ENCODE measurements at places on chromosomes 13 and 19.

DNA sequence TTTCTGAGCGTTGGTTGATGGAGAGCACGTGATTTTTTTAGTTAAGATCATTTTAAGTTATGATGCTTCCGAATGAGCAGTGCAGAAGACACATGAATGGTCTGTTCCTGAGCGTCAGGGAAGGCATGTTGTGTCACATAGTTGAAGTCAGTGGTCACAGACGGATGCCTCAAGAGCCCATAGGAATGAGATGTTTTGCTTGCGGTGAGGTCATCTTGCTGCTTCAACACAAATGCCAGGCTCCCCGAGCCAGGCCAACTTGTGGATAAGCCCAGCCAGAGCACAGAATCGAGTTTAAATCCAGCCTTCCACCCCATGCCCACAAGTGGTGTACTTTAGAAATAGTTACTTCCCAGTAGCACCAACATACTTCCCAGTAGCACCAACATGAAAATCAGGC, 5.4 kb downstream of the UPF3A start:
- DNase-seq: no peak

DNA sequence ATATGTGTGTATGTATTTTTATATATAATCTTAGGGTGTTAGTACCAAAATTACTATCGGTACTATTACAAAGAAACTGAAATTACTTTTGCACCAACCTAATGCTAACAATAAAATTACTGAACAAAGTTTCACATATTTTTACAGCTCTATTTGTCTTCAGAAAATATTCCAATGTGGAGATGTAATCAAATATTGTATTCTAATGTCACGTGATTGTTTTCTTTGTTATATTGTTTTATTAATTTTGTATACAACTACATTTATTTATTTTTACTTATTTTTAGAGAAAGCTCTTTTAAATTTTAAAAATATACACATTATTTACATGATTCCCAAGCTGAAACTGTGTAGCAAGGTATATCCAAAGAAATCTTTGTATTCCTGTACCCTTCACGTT, 227.1 kb upstream of the KLF12 start:
- no peak for DNase-seq

DNA sequence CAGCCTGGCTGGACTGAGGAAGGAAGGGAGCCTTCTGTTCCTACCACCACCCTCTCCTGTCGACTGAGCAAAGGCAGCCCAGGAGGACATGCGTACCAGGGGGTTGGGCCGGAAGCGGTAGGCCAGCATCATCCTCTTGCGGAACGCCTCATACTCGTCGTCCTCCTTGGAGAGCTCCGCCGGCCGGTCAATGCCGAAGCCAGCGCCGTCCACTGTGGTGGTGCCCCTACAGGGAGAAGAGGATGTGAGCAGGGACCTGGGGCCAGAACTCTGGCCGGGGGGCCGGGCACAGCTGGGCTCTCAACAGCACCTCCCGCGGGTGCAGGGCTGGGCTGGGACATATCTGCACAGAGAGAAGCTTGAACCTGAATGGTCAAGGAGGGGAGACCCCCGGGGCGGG, 3.8 kb upstream of the TM6SF2 start:
- DNase-seq: no peak

DNA sequence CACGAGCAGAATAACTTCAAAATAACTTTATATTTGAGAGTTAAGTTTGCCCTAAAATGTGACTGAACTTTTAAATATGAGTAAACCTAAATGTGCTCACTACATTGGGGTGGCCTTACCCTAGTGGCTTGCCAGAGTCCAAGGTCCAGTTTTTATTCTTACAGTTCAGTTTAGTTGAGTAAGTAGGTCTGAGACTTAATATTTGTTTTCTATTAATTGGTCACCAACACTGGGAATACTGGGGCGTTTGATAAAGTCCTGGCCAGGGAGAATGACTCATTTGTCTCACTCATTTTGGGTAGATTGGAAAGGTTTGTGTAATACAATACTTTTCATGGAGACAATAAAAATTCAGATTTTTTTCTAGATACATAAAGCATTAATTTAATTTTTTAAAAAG, 127.8 kb upstream of the SPATA13 start:
- DNase-seq: no peak

GRCh38 chr13:98293103-98293502, 116.0 kb upstream of the RNF113B start:
- DNase-seq: no peak

DNA sequence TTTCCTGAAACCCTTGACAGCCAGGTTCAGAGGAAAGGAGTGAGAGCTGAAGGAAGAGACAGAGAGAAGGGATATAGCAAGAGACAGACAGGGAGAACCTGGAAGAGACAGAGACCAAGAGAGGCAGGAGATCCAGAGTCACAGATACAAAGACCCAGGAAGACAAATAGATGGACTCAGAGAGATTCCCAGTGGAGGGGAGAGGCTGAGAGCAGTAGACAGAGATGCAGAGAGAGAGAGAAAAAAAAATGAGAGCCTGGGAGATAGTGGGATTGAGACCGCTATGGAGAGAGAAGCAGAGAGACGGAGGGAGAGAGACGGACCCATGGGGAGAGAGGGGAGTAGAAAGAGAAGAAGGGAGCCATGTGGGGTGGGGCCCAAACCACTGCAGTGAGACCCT, 763 bp downstream of the FXYD7 start:
- no peak for DNase-seq

DNA sequence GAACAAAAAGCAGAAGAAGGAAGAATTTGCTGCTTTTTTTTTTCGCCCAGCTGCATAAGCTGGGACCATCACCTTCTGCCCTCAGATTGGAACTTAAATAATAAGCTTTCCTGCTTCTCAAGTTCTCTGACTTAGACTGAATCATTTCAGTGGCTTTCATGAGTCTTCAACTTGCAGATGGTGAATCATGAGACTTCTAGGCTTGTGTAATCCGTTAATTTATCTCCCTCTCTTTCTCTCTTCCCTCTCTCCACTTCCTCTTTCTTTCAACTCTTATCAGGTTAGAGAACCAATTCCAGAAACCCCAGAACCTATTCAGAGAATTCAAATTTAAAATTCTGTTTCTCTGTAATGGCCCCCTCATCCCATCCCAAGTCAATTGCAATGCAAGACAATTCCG, 1153.7 kb downstream of the PCDH9 start:
- DNase-seq: no peak

GRCh38 chr13:29024783-29025182, 204.6 kb downstream of the MTUS2 start:
- DNase-seq: no peak

DNA sequence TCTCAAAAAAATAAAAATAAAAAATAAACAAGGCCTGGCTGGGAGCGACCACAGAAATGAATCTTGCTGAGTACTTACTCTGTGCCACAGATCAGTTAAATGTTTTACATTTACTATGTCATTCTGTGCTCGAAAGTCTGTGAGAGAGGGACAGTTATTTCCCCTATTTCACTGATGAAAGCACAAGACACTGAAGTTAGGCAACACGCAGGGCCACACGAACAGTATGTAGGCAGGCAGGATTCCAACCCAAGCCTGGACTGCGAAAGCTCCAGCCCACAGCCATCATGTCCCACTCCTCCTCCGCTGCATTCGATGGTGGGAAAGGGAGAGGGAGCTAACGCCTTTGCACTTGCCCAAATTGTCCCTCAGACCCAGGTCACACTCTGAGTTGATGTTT, 34.2 kb downstream of the RUBCNL start:
- DNase-seq: no peak

DNA sequence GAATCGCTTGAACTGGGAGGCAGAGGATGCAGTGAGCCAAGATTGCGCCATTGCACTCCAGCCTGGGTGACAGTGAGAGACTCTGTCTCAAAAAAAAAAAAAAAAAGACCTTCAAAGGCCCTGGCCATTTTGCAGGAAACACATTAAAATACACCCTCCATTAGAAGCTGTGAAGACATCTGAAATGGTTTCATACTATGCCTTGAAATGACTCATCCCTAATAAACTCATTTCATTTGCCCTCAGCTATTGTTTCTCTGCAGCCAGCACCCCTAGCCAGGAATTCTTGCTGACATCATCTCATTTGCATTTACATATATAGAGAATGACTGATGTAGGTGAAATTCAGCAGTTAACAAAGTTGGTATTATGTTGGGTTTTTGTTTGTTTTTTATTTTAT, 8.7 kb downstream of the EML2 start:
- DNase-seq: no peak

DNA sequence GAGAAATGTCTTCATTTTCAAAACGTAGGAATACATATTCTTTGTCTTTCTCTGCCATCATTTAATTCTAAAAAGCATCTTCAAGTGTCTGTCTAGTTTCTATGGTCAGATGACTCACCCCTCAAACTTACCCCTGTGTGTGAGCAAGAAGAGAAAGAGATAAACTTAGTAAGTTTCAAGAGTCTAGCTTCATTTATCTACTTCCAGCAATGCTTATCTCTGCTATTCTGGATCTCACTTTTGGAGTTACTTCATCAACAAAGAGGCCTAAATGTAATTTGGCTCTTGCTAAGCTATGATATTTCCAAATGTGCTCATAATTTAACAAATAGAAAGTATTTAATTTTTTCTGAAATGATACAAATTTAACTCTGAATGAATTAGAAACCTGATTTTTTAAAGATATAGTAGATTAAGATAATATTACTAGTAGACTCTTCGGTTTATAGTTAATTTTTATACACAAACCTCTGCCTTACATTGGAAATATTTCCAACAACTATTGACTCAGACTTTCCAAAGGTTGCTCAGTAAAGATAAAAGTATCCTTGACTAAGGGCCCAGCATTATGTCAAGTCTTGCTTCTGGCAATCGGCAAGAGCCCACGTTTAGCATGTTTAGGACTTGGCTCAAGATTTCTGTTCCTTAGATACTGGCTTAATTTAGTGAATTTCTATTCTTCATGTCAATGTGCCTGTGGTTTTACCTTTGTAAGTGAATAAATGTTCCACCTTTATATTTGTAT, 1511.0 kb upstream of the SLC10A2 start:
- no peak for DNase-seq

DNA sequence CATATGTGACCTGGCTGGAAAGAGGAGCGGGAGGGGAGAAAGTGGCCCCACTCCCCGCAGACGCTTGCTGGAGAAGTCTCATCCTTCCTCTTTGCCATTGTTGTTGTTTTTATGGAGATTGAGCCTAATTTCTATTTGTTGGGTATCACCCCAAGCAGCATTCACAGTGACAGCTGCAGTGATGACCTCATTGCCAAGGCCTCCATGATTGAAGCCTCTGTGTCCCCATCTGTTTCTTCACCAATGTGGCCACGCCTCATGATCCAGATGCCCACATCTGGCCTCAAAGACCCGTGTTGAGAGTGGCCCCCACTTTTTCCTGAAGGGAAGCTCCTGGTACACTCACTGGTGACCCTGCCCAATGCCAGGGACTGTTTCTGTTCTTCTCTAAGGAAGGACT, 154.2 kb downstream of the SLC7A1 start:
- no peak for DNase-seq

DNA sequence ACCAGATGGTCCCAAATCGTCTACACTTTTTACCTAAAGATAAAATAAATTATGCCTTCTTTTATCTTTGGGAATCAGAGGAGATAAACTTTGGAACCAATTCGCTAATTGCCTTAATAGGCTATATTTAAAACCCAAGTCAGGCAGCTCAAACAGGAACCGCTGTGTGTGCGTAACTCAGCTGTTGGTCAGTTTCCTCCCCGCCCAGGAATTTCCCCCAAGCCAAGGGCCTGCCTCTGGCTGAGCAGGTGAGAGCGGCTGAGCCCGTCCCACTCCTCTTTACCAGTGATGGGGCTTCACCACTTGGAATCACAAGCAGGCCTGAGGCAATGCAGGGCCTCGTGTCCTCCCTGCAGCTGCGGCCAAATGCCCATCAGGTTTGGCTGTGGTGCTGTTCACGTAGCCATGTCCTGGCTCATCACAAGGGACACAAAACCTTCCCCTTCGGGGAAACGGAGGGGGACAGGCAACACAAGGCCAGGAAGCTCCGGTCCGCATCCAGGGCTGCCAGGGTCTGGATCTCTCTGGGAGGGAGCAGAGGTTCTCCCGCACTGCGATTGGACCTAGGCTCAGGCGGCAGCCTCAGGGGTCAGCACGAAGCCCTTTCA, 503 bp upstream of the SLC7A9 start:
- DNase-seq: no peak

DNA sequence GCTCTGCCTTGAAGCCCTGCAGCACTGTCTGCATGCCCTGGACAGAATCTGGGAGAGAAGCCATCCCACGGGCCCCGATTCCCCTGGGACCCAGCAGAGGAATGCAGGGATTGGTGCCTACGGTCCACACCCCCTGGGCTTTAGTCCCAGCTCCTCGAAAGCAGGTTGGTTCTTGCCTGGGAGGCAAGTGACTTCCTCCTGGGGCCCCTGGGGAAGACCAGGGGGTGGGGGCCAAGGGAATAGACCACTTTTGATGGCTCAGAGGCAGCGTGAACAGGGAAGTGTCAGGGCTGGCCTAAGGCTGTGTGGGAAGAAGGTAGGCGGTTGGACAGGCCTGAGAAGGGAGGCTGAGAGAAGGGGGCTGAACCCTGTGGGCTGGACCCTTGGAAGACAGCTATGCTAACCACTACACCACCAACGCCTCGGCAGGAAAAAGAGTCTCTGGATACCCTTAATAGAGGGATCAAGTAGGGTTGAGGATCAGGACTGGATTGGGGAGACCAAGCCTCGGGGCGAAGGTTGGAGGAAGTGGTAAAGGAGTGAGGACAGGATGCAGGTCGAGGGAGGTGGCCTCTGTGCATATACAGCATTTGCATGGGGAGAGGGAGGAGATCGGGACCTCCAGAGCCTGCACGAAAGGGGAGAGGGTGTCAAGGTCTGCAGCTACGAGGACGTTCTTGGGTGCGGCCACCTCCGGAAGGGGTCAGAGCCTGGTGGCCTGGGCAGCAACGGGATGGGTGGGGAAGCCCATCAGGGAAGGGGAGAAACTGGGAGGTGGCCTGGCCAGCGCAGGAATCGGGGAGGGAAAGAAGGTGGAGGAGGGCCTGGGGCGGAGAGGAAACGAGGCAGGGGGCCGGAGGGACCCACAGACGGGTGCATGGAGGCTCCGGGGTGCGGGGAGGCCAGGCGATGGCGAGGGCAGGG, 709 bp downstream of the DPP9 start:
- DNase-seq: no peak

DNA sequence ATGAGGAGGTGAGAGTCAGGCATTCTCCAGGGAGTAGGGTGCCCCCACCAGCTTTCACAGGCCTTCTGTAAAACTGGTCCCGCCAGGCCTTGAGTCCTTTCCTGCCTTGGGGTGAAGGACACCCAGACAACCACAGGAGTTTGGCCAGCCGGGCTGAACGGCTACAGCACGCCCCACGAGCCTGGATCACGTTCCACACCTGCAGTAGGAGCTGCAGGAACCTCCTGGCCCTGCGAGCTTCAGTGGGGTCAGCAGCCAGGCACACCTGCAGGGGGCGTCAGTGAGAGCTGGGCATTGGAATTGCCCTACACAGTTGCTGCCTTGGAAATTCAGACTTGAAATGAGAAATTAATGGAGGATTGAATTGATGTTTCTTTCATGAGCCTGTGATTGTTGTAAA, 45.7 kb downstream of the COL4A2 start:
- no peak for DNase-seq

Data from left hindlimb (tissue), 1 donor.